ENCODE measurements at places on chromosomes 6 and 20. TPM values are rescaled to one million over a fixed set of nuclear protein-coding genes. Genes with fewer than 3 reads are reported as not detected.
A peak's percentile ranks its signal among the peaks of the same experiment; 100 is the strongest.

GRCh38 chr6:37680668-37681067 lies 17.0 kb downstream of the MDGA1 start:
- no peaks in the 10 kb centered on the region for H3K36me3 ChIP-seq
- peaks cover 62% of the 10 kb centered on the region for H3K4me1 ChIP-seq
- H3K27me3 ChIP-seq = peaks cover 9% of the 10 kb centered on the region
- DNase-seq = no peak
- no peak overlapping the region for H3K27ac ChIP-seq

- H3K36me3 ChIP-seq = no peaks in the 10 kb centered on the region
- no peak overlapping the region for H3K4me3 ChIP-seq
- peaks cover 9% of the 10 kb centered on the region for H3K27me3 ChIP-seq
- no peak overlapping the region for H3K27ac ChIP-seq
- H3K4me1 ChIP-seq = peaks cover 6% of the 10 kb centered on the region
Observed at GRCh38 chr20:45095805-45096238, 5.1 kb downstream of the KCNS1 start.

- no peak overlapping the region for H3K4me3 ChIP-seq
- H3K27me3 ChIP-seq = no peaks in the 10 kb centered on the region
- DNase-seq = no peak
- no peaks in the 10 kb centered on the region for H3K36me3 ChIP-seq
- no peaks in the 10 kb centered on the region for H3K4me1 ChIP-seq
Observed at GRCh38 chr6:148359228-148359627, 16.6 kb downstream of the SASH1 start.

SMPD2 gene
- 6.4 TPM for total RNA-seq

GRCh38 chr6:10598084-10598960 lies 77.2 kb downstream of the GCNT2 start:
- H3K27me3 ChIP-seq = peaks cover 6% of the 10 kb centered on the region
- H3K4me3 ChIP-seq = no peak overlapping the region
- no peak for DNase-seq
- peak overlapping the region; percentile 44 for H3K27ac ChIP-seq
- no peaks in the 10 kb centered on the region for H3K36me3 ChIP-seq

MAFB gene
- 4.6 TPM for total RNA-seq

METTL24 gene
- 1.5 TPM for total RNA-seq

- no peaks in the 10 kb centered on the region for H3K27me3 ChIP-seq
- no peak for DNase-seq
Observed at GRCh38 chr6:25487012-25487411, 165.0 kb upstream of the SCGN start.

- no peak overlapping the region for H3K4me3 ChIP-seq
- H3K27me3 ChIP-seq = peaks cover 3% of the 10 kb centered on the region
- peaks cover 15% of the 10 kb centered on the region for H3K4me1 ChIP-seq
- H3K27ac ChIP-seq = no peak overlapping the region
Observed at GRCh38 chr20:33709905-33710541, 10.1 kb downstream of the PXMP4 start.

GRCh38 chr20:19522071-19522801 lies 235.8 kb upstream of the RIN2 start:
- H3K36me3 ChIP-seq = peaks cover 9% of the 10 kb centered on the region
- H3K27ac ChIP-seq = no peak overlapping the region
- peaks cover 34% of the 10 kb centered on the region for H3K4me1 ChIP-seq
- H3K27me3 ChIP-seq = peaks cover 5% of the 10 kb centered on the region
- DNase-seq = no peak

- no peaks in the 10 kb centered on the region for H3K36me3 ChIP-seq
- peaks cover 3% of the 10 kb centered on the region for H3K27me3 ChIP-seq
- H3K27ac ChIP-seq = peak overlapping the region; percentile 15
- DNase-seq = peak; percentile 52
Observed at GRCh38 chr20:2599288-2600006, 53.0 kb upstream of the NOP56 start.

LGSN gene
- not detected for total RNA-seq

DNA sequence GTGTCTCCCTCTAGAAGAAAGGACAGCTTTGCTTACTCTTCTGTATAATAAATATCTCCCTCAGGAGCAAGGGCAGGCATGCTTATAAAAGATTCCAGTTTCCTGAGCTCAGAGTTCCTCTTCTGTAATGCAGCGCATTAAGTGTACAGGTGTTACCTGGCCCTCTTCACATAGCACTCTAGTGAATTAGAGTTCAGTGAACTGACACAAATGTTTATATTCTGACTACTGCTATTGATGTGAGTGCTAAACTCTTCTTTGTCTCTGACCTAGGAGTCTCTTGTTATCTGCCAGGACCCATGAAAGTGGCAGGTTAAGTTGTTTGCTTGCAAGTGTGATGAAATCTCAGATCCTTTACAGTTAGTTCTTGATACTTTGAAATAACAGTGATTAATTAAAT lies 33.5 kb downstream of the CYB5R4 start:
- H3K36me3 ChIP-seq = no peaks in the 10 kb centered on the region
- H3K27me3 ChIP-seq = no peaks in the 10 kb centered on the region
- H3K27ac ChIP-seq = no peak overlapping the region
- H3K4me3 ChIP-seq = no peak overlapping the region
- no peak for DNase-seq

- H3K4me1 ChIP-seq = no peaks in the 10 kb centered on the region
- no peak for DNase-seq
- no peaks in the 10 kb centered on the region for H3K36me3 ChIP-seq
- no peak overlapping the region for H3K4me3 ChIP-seq
- peaks cover 2% of the 10 kb centered on the region for H3K27me3 ChIP-seq
- no peak overlapping the region for H3K27ac ChIP-seq
Observed at GRCh38 chr20:8589956-8590355, 457.9 kb downstream of the PLCB1 start.

GRCh38 chr20:24469894-24470745 lies 691 bp downstream of the SYNDIG1 start:
- peak overlapping the region; percentile 48 for H3K27ac ChIP-seq
- peaks cover 5% of the 10 kb centered on the region for H3K27me3 ChIP-seq
- peak overlapping the region; percentile 96 for H3K4me3 ChIP-seq
- H3K36me3 ChIP-seq = no peaks in the 10 kb centered on the region
- peak; percentile 68 for DNase-seq

- H3K36me3 ChIP-seq = peaks cover 5% of the 10 kb centered on the region
- DNase-seq = no peak
- H3K4me1 ChIP-seq = no peaks in the 10 kb centered on the region
- H3K27me3 ChIP-seq = no peaks in the 10 kb centered on the region
- H3K4me3 ChIP-seq = peak overlapping the region; percentile 12
Observed at GRCh38 chr6:19268117-19268516, 569.1 kb upstream of the ID4 start.

DNA sequence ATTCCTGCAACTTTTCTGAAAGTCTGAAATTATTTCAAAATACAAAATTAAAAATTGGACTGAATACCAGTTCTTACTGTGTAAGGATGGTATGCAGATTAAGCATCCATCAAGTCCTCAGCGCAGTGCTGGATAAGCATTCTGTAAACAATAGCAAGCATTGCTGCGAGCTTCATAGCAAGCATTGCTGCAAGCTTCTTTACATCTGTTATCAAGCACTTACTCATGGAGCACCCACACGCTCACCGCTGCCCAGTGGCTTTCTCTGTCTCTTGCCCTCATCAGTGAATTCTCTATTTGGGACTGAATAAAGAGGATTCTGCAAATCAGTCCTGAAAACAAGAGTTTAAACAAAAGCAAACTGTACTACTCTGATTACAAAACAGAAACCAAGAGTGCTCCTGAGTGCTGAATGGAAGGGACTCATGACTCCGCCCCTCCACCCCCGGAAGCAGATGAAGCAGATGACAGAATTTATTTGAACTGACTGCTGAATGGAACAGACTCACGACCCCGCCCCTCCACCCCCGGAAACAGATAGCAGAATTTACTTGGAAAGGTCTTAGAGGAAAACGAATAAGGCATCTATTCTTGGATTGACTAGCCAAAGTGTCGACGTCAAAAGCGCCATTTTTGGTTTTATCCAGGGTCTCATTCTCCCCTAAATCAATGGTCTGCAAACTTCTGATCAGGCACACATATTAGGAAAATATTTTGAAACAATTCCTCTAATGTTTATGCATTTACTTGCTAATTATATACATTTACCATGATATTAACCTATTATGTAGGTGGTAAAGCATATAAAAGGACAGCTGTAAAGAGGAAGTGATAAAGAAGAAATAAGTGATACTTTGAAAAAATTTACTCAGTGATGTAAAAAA lies 22.1 kb upstream of the EYA2 start:
- DNase-seq = no peak
- peaks cover 10% of the 10 kb centered on the region for H3K36me3 ChIP-seq
- no peak overlapping the region for H3K4me3 ChIP-seq
- no peak overlapping the region for H3K27ac ChIP-seq

DNA sequence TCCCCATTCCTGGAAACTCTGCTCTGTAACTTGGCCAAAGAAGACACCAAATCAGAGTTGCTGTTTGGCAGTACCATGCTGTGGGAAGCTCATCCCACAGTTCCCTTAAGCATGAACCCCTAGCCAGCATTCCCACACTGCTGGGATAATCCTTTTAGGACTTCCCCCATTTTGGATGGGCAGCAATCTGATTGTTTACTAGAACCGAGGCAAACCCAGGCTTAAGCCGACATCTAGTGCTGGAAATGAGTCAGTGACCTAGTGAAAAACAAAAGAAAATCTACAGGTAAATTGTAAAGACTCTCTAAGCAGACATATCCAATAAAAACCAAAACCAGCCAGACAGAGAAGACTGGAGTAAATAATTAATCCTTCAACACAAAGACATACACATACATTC lies 5.2 kb downstream of the DNAH8 start:
- no peaks in the 10 kb centered on the region for H3K27me3 ChIP-seq
- no peak overlapping the region for H3K4me3 ChIP-seq
- H3K4me1 ChIP-seq = no peaks in the 10 kb centered on the region
- H3K36me3 ChIP-seq = peaks cover 5% of the 10 kb centered on the region
- DNase-seq = no peak

OPN5 gene
- not detected for total RNA-seq

DNA sequence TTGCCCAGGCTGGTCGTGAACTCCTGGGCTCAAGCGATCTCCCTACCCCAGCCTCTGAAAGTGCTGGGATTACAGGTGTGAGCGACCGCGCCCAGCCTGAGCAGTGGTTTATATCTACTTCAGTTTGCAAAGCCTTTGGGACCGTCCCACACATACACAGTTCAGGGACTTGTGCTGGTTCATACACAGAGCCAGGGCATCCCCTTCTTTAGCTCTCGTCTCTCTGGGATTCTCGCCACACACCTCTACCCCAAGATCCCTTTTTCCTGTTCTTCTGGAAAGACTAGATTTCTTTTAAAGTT lies 12.5 kb downstream of the CAP2 start:
- peaks cover 7% of the 10 kb centered on the region for H3K36me3 ChIP-seq
- H3K27me3 ChIP-seq = peaks cover 2% of the 10 kb centered on the region
- H3K4me3 ChIP-seq = no peak overlapping the region

DNA sequence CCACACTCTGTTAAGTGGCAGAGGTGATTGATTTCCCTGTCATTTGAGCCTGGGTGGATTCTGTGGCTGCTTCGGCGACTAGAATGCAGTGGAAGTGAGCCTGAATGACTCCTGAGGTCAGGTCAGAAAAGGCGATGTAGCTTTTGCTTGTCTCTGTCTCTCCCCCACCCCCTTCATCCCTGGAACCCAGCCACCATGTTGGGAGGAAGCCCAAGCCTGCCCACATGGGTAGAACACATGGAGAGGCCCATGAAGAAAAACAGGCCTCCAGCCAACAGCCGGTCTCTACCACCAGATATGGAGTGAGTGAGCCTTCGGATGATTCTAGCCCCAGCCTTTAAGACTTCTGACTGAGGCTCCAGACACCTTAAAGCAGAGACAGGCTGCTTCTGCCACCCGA lies 181.0 kb downstream of the TFAP2C start:
- peaks cover 7% of the 10 kb centered on the region for H3K27me3 ChIP-seq
- no peak for DNase-seq
- no peak overlapping the region for H3K4me3 ChIP-seq

GRCh38 chr6:85408039-85408438 lies 41.8 kb upstream of the NT5E start:
- no peak overlapping the region for H3K4me3 ChIP-seq
- DNase-seq = no peak
- no peak overlapping the region for H3K27ac ChIP-seq
- H3K4me1 ChIP-seq = no peaks in the 10 kb centered on the region
- no peaks in the 10 kb centered on the region for H3K36me3 ChIP-seq

GRCh38 chr20:11895861-11896387 lies 21.8 kb upstream of the BTBD3 start:
- DNase-seq = no peak
- no peak overlapping the region for H3K27ac ChIP-seq
- H3K4me1 ChIP-seq = peaks cover 15% of the 10 kb centered on the region
- H3K4me3 ChIP-seq = no peak overlapping the region
- H3K27me3 ChIP-seq = peaks cover 2% of the 10 kb centered on the region

Data from glutamatergic neuron (in vitro differentiated cells).